HepG2 (cell line): ENCODE measurements at places on chromosomes 7 and 10. TPM values are rescaled to one million over a fixed set of nuclear protein-coding genes. Genes with fewer than 3 reads are reported as not detected.

The WNT8B gene
- total RNA-seq, result 0.07 TPM in 1 of 2 replicates, not detected in the other

The MET gene
- 23.3 and 31.5 TPM in 2 replicates for total RNA-seq

The AP3M1 gene
- total RNA-seq, result 31.6 and 51.1 TPM in 2 replicates

The CHST15 gene
- 1.1 and 1.4 TPM in 2 replicates for total RNA-seq

The YWHAG gene
- 67.5 and 93.7 TPM in 2 replicates for total RNA-seq

The CREB5 gene
- 0.38 and 0.45 TPM in 2 replicates for total RNA-seq

DNA sequence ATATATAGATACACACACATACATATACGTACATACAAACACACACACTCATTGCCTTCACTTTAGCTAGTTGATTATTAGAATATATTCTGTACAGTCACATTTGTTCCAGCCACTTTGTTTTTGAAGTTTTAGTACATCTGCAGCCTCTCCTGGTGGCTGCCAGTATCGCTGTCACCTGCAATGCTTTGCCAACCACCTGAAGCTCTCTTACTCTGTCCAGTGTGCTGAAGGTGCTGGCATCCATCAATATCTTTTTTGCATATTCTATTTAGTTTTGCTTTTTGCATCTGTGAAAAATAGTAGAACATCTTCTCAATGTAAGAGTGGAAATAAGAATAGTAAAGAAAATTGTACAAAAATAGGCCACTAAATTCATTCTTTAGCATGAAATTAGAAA, 388.6 kb downstream of the EXOC4 start:
- no peak for DNase-seq

DNA sequence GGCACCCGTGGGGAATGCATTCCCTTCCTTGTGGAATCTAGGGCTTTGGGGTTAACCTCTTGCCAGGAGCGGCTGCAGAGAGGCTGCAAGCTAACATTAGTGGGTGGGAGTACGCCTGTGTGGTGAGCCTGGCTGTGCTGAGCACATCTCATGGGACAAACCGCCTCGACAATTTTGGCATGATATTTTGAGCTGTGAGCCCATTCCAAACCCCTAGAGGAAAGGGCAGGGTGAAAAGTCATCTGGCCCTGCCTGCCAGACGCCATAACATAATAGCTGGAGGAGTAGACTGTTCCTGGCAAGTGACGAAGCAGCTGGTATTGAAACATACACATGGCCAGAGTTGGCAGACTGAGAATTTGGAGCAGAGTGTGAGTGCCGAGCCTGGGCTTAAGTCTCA, 110.0 kb downstream of the TACC2 start:
- DNase-seq, result no peak

- no peak for DNase-seq
These were observed 172.2 kb upstream of the FERD3L start for GRCh38 chr7:19317461-19317860.

DNA sequence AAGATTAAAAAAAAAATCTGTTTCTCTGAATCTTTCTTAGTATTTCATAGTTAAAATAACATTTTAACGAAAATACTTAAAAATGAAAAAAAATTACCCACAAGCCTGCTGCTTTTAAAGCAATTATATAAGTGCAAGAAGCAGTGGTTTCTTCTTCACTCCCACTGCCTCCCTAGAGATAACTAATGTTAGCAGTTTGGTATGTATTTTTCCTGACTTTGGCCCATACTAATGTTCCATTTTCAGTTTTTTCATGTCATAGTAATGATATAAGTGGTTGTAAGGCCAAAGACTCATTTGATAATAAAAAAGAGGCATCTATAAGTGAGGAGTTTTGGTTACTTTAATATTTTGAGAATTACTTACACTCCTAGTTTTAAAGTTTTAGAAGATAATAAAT, 24.3 kb upstream of the LAMB1 start:
- no peak for DNase-seq

- DNase-seq, result no peak
These were observed 78.6 kb upstream of the SYPL1 start for GRCh38 chr7:106190589-106191330.

- no peak for DNase-seq
These were observed 46.4 kb downstream of the KMT2E start for GRCh38 chr7:105060437-105060836.
